T-helper 2 cell (primary cell): ENCODE measurements at places on chromosomes 3 and 15.

DNA sequence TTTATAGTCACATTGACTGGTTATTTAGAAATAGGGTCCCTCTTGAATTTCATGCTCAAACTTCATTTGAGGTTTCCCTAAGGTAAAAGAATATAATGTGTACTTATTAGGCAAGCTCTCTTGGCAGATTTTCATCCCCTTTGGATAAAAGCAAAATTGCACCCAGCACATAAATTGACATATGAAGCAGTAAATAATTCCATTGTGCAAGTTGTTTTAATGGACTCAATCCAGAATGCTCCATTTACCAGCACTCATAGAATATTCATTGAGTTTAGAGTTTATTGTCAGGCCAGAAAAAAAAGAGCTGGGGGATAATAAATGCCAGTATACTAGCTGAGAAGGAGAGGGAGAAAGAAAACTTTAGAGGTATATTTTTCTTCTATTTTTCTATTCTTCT is 136.8 kb downstream of the TPRG1 start:
- DNase-seq = no peak

GRCh38 chr3:172263781-172264486 is 184.3 kb downstream of the GHSR start:
- no peak for DNase-seq

- no peak for DNase-seq
These were observed 1.2 kb downstream of the PSTPIP1 start for GRCh38 chr15:76996076-76996525.

- DNase-seq = no peak
These were observed 24.2 kb upstream of the SLC41A3 start for GRCh38 chr3:126107957-126108675.

DNA sequence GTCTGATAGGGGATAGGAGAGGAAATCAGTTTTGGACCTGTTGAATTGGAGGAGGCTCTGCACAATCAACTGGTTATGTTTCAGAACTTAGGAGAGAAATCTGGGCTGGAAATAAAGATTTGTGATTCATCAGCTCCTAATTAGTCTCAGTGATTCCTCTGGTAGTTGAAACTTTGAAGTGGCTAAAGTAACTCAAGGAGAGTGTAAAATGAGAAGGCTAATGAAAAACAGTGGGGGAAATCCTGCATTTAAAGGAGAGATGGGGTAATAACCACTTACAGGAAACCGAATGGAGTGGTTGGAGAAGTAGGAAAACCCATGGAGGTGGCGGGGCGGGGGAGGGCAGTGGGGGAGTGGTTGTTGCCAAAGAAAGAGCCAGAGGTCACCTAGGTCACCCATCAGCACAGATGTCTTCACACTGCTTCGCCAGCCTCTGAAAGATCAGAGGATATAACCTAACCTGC is 32.6 kb downstream of the MAP2K5 start:
- no peak for DNase-seq

GRCh38 chr3:193831495-193832455 is 238.8 kb downstream of the OPA1 start:
- DNase-seq = no peak

- no peak for DNase-seq
These were observed 24.4 kb downstream of the AVEN start for GRCh38 chr15:34014556-34014955.

DNA sequence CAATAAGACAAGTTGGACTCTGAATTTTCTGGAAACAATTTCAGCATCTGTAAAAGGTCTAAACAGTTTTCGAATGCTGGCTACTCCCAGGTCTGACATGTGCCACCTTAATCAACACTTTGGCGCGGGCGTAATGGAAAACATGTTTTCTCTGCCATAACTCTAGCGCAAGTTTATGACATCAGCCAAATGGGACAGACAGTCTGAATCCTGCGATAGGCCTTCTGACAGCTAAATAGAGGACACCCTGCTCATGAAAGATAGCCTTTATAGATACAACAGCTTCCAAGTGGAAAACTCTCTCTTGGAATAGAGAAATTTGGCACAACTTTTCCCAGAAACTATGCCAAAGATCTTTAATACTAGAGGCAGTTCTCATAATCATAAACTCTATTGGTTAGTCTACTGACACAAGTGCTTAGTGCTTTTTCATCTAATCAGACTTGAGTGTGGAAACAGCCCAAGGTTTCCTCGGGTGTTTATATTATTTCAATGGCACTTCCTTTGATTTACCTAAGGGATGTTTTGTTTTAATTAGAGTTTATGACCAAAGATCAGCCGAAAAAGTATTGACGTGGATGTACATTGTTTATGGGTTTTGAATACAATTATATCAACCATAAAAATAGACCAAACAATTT is 120.1 kb upstream of the DPH6 start:
- no peak for DNase-seq

GRCh38 chr3:14796403-14797077 is 22.2 kb upstream of the FGD5 start:
- DNase-seq = no peak

- DNase-seq = no peak
These were observed 332.4 kb upstream of the TLE3 start for GRCh38 chr15:70430069-70430468.

- DNase-seq = no peak
These were observed 112.3 kb downstream of the CDIN1 start for GRCh38 chr15:36691579-36692357.

DNA sequence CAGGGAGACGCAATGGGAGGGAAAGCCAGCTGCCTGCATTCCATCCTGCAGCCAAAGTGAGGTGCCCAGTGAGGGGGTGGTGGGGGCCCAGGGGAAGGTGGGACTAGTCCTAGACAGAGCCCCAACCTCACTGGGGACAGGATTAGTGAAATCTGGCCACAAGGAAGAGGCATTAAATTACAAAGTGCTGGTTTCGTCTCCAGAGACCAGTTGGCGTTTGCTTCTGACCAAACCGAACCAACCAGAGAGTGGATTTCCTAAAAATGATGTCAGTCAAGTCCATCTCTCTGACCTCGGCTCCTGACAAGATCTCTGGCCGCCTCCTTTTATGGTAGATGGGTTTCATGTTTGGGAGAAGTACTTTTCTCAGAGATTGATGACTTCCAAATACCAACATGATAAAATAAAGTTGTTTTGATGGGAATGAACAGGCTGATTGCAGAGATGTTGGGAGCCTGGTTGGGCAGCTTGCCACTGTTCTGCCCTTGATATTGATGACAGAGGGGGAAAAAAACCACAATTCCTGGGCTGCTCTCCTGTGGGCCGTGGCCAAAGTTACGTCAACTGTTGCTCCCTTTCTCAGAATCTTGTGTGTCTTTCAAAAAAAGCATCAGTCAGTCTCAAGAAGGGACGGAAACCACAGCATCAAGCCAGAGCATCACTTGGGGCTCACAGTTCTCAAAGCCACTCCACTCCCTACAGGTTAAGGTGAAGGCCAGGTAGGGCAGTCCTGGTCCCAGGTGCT is 24.6 kb downstream of the ITGA11 start:
- no peak for DNase-seq

DNA sequence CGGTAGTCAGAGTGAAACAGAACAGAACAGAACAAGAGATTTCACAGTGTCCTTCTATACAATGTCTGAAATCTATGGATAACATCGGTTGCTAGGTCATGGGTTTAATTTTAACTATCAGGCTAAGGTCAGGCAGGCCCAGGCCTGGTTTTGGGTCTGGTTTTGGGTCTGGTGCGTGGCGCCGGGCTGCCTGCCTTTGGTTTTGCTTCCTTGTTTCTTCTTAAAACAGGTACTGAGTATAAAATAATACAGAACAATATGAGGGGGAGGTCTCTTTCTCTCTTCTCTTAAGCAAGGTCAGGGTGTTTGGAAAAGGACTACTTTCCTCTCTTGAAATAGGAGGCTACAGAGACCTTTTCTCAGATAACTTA is 1.4 kb downstream of the AEN start:
- DNase-seq = no peak

GRCh38 chr15:64991536-64992135 is 1.9 kb upstream of the SPG21 start:
- DNase-seq = no peak

GRCh38 chr3:7682822-7683229 is 818.8 kb upstream of the LMCD1 start:
- DNase-seq = no peak

GRCh38 chr3:85251766-85252165 is 293.0 kb downstream of the CADM2 start:
- no peak for DNase-seq

DNA sequence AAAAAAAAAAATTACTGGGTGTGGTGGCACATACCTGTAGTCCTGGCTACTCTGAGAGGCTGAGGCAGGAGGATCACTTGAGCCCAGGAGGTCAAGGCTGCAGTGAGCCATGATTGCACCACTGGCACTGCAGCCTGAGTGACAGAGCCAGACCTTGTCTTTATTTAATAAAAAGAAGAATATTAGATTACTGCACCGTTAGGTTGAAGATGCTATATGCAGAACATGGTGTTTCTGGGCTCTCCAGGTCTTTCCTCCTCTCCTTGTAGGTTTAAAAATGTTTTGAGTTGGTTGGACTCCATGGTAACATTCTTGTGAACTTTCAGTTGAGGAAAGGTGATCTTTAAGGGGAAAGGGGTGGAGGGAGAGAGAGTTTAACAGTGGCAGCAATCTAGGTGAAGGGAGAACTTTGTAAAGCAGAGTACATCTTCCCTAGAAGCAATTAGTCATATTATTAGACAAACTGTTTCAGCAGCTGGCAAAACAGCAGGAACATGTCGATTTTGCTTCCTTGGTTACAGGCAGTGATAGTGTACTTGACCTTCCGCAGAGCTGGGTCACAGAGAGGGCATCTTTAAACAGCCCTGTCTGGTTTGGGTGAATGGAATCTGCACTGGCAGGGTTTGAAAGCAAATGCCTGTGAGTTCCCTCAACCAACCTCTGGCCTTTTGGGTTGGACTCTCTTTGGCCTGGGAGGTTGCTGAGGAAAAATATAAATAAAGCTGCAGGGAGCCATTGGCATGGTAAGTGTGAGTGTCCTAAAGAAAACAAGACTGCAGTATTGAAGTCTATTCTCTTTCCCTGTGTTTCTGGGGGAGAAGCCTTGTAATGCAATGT is 42.8 kb downstream of the NR2C2 start:
- no peak for DNase-seq

DNA sequence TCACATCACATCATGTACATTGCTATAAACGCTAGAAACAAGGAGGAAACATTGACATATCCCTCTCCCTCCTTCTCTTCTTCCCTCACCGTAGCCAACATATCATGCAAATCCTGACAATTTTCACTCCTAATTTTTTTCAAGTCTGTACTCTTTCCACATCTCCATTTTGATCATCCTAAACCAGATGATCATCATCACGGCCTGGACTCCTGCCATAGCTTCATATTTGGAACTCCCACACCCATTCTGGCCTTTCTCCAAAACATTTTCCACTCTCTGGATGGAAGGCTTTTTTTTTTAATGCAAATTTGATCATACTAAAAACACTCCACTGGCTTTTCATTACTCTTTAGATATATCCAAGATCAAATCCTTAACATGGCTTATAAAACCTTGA is 248.0 kb upstream of the CNTN3 start:
- no peak for DNase-seq

DNA sequence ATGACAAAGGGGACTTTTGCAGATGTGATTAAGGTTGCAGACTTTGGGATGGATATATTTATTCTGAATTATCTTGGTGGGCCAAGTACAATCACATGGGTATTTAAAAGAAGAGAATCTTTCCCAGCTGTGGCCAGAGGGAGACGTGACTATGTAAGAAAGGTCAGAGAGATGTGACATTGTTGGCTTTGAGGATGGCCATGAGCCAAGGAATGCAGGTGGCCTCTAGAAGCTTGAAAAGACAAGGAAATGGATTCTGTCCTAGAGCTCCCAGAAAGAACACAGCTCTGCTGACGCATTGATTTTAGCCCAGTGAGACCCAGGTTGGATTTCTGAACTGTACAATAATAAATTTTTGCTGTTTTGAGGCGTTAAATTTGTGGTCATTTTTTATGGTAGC is 616.0 kb upstream of the TBL1XR1 start:
- DNase-seq = no peak

DNA sequence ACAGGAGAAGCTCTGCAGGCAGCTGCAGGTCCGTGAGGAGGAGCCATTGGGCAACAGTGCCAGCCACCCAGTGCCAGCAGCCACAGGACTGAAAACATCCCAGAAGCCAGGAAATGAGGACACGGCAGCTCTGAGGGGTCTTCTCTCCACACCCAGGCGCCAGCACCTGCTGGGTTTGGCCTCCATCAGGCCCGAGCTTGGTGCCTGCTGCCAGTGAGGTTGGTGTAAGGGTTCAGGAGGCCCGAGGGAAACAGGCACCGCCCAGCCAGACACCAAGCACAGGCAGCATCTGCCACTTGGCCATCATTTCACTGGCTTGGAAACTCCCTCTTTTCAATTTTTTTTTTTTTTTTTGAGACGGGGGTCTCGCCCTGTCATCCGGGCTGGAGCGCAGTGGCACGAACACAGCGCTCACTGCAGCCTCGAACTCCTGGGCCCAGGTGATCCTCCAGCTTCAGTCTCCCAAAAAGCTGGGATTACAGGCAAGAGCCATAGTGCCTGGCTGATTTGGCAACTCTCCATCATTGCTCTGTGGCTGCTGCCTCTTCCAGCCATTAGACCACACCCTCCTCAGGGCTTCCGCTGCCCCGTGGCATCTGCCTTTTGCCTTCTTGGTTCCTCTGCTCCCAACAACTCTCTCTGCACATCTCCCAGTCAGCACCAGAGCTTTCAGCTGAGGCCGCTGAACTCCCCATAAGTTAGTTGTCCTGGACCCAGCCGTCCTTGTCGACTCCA is 1.5 kb upstream of the ITIH3 start:
- no peak for DNase-seq

GRCh38 chr15:98646546-98647025 is 1.8 kb upstream of the IGF1R start:
- DNase-seq = no peak

- DNase-seq = peak; percentile 81
These were observed 225.5 kb upstream of the IL12A start for GRCh38 chr3:159763011-159763601.

DNA sequence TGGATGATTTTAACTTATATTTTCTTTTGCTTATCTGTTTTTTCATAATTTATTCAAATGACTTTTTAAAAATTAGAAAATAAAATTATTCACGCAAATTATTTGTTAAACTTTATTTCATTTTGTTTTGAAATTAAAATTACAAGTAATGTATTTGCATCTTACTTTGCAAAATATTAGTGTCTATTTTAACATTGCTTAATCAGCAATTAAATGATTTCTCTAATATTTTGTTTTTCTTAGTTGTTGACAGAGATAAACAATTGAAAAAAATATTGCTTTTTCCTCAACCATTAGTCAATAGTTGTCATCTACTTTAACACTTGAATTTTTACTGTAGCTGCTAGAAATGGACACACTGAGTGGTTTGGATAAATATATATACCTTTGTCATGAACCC is 32.8 kb upstream of the PYDC2 start:
- no peak for DNase-seq
